ENCODE measurements at places on chromosomes 2 and 18.
A peak's percentile ranks its signal among the peaks of the same experiment; 100 is the strongest.

- no peak for DNase-seq
Observed at GRCh38 chr18:50196261-50196660, 1.3 kb upstream of the MYO5B start.

DNA sequence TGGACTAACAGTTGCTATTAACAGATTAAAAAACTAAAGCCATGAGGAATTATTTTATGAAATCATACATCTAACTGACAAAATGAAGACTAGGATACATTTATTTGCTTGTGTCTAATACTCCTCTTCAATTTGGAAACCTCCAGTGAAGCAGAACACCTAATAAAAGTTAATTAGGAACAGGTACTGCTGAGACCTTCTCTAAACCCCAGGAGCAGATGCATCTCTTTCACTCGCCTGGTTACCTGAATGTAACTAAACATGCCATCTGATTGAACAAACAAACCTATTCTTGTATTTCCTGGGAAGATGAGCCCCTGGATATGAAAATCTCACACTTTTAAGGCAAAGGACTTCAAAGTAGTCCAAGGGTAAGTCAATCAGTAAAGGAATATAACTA lies 898.2 kb downstream of the NRXN1 start:
- no peak for DNase-seq

DNA sequence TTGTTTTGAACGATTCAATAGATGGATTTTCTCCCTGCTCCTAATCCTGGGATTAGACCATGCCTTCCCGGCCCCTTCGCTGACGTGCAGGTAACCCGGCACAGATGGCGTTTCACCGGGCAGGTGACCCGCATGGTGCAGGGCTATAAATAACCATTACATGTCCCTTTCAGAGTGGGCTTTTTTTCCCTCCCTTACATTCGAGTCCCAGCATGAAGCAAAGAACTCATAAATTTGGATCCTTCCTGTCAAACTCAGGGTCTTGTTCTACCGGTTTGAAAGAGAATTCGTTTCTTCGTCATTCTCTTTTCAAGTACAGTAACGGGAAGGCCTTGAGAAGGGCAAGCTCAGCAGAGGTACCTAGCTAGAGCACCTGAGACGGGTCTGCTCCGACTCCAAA lies 46.1 kb downstream of the EDAR start:
- DNase-seq: no peak

- DNase-seq: no peak
Observed at GRCh38 chr2:66803726-66804125, 368.8 kb downstream of the MEIS1 start.

DNA sequence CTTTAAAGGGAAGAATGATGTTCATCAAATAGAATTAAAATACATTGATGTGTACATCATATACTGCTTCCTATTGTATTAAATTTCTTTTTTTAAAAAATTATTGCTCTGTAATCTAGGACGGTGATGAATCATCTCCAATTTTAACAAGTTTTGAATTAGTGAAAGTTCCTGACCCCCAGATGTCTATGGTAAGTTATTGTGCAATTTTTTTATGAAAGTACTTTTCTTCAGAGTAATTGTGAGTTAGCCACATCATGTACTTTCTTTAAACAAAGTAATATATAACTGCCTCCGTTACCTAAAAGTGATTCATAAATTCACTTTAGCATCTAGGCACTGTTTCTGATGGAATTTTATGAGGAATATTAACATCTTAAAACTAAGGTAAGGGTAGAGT lies 38.1 kb downstream of the PIK3C3 start:
- DNase-seq: no peak

GRCh38 chr2:23360571-23361125 lies 24.3 kb upstream of the KLHL29 start:
- peak; percentile 58 for DNase-seq

GRCh38 chr2:120429586-120430500 lies 83.9 kb downstream of the INHBB start:
- no peak for DNase-seq

GRCh38 chr2:31539505-31539904 lies 41.2 kb downstream of the SRD5A2 start:
- DNase-seq: no peak

DNA sequence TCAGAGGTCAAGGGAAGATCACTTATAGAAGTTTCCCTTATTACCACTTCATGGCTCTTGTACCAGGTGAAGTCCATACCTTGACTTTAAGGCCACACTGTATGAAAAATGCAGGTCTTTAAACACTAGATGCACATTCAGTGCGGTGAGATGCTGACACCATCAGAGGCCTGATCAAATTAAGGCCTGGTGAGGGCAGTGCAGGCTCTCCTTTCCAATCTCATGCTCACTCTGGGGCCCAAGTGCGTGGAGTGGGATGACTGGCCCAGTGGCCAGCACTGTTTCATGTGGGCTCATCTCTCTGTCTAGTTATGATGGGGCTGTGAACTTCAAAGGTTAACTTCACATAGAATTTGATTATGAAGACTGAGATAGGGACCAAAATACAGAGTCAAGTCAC lies 281.1 kb downstream of the SLC4A3 start:
- no peak for DNase-seq

DNA sequence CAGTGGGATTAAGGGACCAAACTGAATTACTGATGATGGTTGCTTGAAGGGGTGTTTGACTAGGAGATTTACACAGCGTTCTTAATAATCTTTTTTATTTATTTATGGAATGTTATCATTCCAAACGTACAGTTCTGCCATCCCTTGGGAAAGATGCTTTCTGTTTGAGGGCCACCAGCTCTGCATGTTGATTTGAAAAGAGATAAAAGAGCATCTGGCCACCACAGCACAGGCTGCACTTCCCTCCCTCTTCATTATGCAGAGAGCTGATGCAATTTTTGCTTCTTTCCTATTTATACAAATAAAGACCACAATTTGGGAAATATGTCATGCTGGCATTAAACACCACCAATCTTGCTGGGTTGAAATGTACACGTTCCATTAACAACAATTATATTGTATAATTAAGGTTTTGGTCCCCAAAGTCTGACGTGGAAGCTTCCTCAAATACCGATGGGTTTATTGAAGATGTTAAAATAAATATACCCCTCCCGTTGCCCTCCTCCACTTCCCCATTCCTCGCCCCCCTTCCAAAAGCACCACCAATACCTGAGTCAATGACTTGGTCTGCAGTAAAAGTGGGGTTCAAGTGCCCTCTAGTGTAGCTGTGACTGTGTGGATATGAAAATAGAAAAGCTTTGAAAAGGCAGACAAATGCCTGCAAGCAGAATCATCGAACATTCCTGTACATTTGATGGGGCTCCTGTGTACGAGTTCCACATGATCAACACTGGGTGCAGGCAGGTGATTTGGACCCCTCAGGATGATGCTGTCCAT lies 211.9 kb downstream of the HRH4 start:
- DNase-seq: no peak

GRCh38 chr2:8265476-8266226 lies 416.2 kb upstream of the ID2 start:
- no peak for DNase-seq

DNA sequence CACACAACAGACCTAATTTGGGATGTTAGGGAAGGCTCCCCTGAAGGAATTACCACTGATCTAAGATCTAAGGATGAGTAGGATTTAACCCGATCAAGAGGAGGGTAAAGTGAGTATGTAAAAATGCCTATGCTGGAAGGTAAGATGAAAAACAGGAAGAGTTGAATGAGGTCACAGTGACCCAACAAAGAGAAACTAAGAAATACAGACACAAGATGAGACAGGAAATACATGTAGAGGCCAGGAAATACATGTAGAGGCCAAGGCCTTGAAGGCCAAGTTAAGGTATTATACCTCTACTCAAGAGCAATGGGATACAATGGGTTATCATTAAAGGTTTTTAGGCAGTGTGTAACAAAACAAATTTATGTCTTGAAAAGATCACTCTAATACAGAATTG lies 131.6 kb upstream of the TANK start:
- no peak for DNase-seq
